D721Med (cell line): ENCODE measurements at places on chromosomes 16 and 17.

GRCh38 chr17:75764711-75765421, at the start of gene GALK1:
TSS of gene GALK1 (minus strand) at chr17:75765192. CDS start at chr17:75765136, 56 bp downstream.
- DNase-seq = peak; percentile 78

DNA sequence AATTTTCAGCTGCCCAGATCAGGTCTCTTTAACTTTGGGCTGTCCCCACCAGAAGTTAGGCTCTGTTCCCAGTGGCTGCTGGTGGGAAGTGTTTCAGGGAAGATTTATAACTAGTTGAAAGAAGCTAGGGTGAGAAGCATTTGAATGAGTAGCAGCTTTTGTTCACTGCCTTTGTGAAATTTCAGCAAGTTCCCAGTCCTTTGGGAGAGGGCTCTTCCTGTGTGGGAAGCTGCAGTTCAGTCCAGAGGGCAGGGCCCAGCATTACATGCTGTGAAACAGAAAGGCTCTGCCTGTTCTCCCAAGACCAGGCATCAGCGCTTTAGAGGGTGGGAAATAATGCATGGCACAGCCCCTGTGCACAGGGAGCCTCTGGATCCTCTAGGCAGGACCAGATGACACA, 17.8 kb downstream of the PROCA1 start:
- no peak for DNase-seq

DNA sequence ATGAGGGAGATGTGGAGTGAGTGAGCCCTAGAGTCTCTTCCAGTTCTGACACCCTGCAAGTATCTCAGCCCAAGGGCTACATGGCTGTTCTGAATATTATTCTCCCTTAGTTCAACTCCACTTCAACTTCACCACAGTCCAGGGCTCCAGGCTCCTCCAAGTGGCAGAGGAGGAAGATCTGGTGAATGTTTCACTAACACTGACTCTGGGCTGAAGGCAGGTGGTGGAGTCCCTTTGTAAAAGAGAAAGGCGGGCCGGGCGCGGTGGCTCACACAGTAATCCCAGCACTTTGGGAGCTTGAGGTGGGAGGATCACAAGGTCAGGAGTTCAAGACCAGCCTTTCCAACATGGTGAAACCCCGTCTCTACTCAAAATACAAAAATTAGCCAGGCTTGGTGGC, 13.6 kb downstream of the CCDC92B start:
- DNase-seq = no peak

DNA sequence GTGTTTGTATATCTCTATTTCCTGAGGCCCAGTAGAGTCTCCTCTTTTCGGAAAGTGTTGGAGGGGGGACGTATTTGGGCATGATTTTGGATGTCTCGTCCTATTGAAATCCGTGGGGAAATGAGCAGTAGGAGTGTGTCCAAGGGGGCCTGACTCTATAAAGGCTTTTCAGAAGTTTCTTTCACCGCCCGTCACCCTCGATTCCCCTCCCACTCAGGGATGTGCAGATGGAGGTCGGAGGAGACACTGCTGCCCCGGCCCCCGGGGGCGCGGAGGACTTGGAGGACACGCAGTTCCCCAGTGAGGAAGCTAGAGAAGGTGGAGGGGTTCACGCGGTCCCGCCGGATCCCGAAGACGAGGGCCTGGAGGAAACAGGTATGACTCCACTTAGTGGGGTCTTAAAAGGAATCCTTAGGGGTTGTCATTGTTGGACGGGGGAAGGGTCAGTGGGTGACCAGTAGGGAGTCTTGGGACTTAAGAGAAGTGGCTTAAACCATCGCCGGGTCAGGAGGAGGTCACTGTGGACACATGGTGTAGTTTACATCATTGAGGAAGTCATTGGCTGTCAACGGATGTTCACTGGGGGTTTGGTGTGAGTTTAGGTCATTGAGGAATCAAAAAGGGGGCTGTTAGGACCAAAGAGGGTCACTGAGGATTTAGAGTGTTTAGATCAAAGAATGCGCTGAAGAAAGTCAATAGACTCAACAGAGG, 424 bp downstream of the MON1B start:
- no peak for DNase-seq

GRCh38 chr17:6571452-6571781, 15.1 kb upstream of the PITPNM3 start:
- DNase-seq = no peak

- DNase-seq = no peak
These were observed 62.9 kb downstream of the SPECC1 start for GRCh38 chr17:20071824-20072691.

GRCh38 chr17:41010441-41010840, 1.5 kb upstream of the KRTAP3-1 start:
- DNase-seq = no peak

DNA sequence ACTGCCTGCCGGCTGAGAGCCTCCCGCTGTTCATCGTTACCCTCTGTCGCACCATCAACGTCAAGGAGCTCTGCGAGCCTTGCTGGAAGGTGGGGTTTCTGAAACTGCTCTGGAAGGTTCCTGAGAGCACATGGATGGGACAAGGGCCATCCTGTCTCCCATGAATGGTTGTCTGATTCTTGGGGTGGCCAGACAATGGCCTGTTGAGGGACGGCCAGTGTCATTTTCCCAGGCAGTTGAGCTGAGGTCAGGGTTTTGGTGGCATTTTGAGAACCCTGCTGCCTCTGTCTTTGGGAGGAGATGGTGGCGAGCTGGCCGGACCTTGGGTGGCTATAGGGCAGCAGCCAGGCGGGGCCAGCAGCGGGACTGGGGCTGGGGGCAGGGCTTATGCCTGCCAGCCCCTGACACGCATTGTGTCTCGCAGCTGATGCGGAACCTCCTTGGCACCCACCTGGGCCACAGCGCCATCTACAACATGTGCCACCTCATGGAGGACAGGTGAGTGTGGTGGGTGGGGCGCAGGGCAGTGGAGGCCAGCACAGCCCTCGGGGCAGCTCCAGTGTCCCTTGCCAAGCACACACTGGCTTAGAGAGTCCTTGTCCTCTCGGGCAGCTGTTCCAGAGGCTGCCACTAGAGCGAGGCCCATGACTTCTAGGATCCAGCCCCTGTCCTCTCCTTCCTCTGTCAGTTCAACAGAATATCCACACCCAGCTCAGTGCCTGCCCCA, 9.1 kb downstream of the TSC2 start:
- DNase-seq = no peak

DNA sequence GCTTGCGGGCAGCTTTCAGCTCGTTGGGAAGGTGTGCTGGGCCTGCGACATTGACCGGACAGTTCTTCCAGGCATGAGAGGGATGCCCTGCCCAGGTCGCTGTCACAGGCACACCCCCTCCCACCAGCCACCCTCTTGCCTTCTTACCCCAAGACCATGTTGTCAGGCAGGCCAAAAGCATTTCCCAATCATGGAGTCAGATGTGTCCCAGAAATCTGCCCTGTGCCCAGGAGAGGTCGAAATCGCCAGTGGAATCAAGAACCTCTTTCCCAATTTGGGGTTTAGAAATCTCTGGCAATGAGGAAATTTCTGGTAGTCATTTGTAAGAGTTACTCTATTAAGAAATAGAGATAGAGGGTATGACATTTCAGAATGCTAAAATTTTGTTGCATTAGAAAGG, 177.1 kb downstream of the RAB11FIP4 start:
- no peak for DNase-seq

- no peak for DNase-seq
These were observed 179.3 kb upstream of the GOT2 start for GRCh38 chr16:58913456-58913855.

DNA sequence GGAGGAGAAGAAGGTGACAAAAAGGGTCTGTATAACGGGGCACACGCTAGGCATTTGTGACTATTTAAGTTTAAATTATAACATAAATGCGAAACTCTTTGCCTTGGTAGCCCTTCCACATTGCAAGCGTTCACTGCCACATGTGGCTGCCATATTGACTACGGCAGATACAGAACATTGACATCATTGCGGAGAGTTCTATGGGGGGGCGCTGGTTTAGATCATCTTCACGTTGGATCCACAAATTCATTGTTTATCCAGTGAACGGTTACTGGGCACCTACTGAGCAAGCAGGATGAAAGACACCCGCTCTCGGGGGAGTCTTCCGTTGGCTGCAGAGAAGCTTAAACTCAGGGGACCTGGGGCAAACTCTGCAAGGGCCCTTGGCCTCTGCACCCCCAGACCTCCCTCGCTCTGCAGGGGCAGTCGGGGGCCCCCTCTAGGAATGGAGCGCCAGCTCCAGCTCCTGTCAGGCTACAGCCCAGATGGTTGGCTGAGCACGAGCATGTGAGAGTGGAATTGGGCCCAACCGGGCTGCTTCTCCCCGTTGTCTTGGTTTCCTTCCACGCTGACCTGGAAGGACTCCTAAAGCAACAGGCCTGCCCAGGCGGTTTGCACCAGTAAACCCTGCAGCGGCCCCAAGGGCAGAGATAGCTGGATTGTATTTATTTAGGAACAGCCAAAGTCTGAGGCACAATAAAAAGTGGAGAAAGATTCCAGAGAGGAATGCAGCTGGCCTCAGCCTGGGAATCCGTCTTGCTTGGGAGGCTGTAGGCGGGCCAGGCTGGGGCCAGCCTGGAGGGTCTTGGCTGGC, 172.2 kb downstream of the SEC14L1 start:
- no peak for DNase-seq

DNA sequence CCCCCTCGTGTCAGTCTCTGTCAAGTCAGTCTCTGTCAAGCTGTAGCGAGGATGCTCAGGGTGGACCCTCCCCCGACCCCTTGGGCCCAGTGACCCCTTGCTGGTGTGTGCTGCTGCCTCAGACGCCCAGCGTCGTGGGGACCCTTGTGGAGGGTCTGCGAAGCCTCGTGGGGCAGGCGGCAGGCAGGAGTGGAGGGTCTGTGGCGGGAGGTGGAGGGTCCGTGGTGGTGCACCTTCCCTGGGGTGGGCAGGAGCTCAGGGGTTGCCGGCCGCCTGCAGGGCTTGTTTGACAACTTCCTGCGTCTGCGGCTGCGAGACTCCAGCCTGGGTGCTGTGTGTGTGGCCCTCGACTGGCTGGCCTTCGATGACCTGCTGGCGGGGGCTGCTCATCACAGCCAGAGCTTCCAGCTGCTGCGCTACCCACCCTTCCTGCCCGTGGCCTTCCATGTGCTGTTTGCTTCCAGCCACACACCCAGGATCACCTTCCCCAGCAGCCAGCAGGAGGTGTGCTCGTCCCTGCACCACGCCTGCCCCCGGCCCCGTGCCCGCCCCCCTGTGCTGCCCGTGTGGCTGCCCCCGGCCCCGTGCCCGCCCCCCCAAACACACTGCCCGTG, 5.6 kb downstream of the GNG13 start:
- no peak for DNase-seq

DNA sequence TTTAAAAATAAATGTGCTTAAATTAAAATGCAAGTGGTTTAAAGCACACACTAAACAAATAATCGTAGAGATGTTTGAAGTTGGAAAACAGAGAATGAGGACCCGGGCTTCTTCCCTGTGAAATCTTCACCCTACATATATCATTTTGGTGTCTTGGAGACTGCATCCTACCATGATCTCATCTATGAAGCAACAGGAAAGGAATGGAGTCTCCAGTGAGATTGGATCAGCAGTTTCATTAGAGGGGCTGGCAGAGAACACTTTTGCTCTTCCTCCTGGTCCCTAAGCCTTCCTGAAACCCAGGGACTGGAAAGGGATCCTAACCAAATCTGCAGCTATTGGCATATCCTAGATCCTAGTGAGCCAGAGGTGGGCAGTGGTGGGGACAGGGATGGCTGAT, 85.0 kb downstream of the GRIN2A start:
- DNase-seq = no peak

DNA sequence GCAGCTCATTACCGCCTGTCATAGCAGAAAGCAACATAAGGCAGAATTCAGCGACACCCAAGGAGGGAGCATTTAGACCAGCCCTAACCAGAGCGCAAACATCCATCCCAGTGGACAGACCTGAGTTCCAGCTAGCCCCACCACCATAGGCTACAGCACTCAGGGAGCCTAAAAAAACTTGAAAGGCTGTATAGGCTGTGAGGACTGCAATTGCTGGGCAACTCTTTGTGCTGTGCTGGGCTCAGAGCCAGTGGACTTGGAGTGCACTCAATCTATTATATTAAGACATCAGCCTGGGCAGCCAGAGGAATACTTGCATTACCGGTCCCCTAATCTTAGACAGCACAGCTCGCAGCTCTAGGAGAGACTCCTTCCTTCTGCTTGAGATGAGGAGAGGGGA, 207.3 kb downstream of the KIF2B start:
- no peak for DNase-seq

DNA sequence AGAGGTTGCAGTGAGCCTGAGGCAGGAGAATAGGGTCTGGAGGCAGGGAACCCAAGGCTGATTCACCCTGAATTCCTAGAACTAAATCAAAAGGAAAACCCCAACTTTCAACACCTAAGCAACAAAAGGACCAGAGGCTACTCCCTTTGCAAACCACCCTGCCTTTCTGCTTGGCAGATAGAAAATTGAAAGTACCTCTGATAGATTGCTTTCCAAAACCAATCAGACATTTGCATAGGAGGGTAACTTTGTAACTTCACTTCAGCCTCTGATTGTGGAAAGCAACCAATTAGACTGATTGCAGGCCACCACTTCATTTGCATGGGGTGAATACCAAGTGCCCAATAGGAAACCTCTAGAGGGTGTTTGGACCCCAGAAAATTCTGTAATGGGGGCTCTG, 10.9 kb upstream of the TMEM98 start:
- no peak for DNase-seq

DNA sequence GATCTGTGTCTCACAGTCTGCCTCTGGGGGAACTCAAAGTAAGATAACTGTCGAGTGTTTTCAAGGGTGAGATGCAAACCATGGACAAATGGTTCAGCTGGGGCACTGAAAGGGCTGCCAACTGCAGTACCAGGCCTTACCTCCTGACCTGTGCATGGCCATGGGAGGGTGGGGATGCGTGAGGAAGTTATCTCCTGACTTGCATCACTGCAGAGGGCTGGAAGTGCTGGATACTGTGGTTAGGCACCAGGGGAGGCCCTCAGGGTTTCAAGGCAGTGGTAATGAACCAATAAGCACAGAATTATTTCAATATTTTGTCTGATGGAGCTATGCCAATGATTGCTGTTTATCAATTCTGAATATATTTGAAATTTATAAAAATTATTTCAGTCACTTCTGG, 159.2 kb downstream of the CYLD start:
- DNase-seq = no peak

DNA sequence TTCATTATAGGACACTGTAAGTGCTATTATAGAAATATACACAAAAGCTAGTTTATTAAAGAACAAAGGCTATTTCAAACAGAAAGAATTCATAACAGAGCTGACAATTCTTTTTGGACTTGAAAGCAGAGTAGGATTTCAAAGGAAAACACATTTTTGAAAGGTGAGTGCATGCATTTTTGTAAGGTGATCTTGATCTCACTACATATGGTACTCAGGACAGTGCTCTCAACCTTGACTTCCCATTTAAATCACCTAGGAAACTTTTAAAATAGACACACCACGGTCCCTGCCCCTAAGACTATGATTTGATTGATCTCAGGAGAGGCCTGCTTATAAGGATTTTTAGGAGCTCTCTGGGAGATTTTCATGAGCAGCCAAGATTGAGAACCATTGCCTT, 1362.0 kb downstream of the CDH8 start:
- DNase-seq = no peak

DNA sequence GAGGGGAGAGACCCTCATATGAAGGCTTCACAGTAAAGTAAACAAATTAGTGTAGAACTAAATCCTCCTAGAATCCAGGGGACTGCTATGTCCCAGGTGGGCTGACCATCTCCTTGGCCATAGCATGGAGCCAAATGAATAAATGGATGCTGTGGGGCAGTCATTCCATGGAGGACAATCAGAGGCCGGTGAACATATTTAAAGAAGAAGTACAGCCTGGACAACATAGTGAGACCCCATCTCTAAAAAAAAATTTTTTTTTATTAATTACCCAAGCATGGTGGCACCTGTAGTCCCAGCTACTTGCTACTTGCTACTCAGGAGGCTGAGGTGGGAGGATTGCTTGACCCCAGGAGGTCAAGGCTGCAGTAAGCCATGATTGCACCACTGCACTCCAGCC, 5.3 kb upstream of the CBFB start:
- no peak for DNase-seq
